ENCODE measurements at places on chromosomes 2 and 18. TPM values are rescaled to one million over a fixed set of nuclear protein-coding genes. Genes with fewer than 3 reads are reported as not detected.

Gene KYNU
- total RNA-seq = not detected

DNA sequence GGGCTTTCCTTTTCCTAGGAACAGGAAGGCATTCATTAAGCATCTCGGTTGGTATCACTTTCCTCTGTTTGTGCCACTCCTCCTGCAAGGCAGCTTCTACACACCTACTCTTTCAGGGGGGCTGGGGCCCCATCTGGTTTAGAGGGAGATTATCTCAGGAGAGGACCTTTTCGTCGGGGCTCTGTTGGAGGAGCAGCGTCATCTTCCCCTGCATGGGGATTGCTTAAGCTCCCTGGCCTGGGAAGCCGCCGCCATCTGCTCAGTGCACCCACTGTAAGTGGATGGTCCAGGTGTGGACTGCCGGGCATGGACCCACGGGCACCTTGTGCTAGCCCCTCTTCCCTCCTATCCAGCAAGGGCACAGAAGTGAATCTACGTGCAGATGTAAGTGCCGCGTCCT, 355.3 kb upstream of the SMIM21 start:
- no peak for DNase-seq

- DNase-seq = no peak
These were observed 102.8 kb downstream of the CAPN13 start for GRCh38 chr2:30704309-30705020.

DNA sequence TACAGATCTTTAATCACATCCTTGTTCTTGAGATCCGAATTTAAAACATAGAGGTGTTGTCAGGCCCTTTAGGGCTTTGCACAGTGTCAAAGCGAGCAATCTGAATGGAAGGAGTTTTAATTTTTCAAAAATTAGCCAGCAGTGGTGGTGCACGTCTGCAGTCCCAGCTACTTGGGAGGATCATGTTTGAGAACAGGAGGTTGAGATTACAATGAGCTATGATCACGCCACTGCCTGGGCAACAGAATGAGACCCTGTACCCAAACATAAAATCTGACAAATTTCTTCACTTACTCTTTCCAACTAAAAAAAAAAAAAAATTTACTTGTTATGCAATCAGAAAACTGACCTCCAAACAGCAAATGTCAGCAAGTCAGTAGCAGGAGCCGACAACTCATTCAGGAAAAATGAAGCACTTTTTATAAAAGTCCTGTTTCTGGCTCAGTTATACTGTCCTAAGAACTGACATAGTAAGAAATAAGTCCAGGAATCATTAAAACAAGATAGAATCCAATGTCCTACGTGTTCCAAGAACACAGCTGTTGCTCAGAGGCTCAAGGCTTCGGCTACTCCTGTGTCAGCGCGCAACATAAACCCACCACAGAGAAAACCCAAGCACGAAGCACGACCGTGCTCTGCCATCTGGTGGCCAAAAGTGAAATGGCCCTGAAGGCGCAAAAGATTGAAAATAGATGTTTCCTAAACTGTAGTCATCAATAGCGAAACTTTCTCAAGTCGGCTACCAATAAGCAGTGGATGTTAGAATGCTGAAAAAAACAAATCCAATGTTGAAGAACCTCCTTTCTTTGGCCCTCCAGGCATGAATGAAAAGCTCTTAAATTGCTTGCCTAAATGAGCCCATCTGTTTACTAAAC, 138.1 kb downstream of the INO80D start:
- peak; percentile 68 for DNase-seq

GRCh38 chr18:48364146-48364545, 45.0 kb downstream of the ZBTB7C start:
- no peak for DNase-seq

- DNase-seq = no peak
These were observed 39.5 kb downstream of the STON1 start for GRCh38 chr2:48569433-48569832.

DNA sequence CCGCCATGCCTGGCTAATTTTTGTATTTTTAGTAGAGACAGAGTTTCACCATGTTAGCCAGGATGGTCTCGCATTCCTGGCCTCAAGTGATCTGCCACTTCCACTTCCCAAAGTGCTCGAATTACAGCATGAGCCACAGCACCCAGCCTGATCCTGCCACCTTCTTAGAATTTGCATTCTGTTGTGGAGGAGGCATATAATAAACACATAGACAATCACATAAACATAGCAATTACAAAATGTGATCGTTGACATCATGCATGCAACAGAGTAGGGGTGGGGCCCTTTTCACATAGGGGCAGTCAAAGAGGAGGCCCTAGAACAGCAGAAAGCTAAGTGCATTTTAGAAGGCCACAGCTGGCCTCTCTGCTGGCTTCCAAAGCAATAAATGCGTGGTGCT, 39.9 kb upstream of the TSPYL6 start:
- no peak for DNase-seq

GRCh38 chr2:96584017-96584416, 47.5 kb downstream of the ARID5A start:
- DNase-seq = no peak

Data from activated CD8-positive, alpha-beta T cell treated with anti-CD3 and anti-CD28 coated beads, Interleukin-2, amount 10 ng/mL, durations not matched to agents 7 days and 5 days (primary cell).